ENCODE measurements at places on chromosomes 7 and 10. TPM values are rescaled to one million over a fixed set of nuclear protein-coding genes. Genes with fewer than 3 reads are reported as not detected.

Gene HTR5A
- not detected for total RNA-seq

Gene ADCY1
- total RNA-seq, result 0.51 TPM

Gene ATOH7
- total RNA-seq, result not detected

Gene CTAGE4
- not detected for total RNA-seq

Gene WIPF3
- not detected for total RNA-seq

Gene MGMT
- total RNA-seq, result 9.6 TPM

Gene TEX36
- not detected for total RNA-seq

Gene OR6B1
- total RNA-seq, result not detected

Gene FRMPD2
- 0.13 TPM for total RNA-seq

Gene TMEM270
- total RNA-seq, result not detected

DNA sequence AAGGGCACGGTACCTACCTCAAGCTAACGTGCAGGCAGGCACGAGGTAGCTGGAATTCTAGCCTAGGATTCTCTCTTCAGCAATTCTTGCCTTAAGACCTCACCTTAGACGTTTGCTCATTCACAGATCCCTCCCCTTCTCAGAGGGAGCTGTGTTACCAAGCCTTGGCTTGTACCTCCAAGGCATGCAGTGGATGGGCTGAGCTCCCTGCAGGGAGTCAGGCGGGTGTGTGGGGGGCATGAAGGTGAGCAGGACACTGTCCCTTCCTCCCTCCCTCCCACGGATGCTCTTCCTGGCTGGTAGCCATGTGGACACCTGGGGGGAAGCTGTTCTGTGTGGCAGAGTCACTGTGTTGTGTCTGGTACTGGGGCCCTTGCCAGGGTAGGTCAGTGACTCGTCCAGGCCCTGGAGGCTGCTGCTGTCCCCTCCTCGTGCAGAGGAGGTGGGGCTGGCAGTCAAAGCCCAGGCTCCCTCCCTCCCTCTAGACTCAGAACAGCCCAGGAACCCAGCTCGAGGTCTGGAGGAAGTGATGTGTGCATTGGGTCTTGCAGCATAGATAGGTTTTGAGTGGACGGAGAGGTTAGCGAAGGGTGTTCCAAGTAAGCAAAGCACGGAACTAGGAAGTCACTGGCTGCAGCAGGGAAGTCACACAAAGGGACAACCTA lies 222.2 kb upstream of the SH2B2 start:
- DNase-seq, result peak; percentile 16

DNA sequence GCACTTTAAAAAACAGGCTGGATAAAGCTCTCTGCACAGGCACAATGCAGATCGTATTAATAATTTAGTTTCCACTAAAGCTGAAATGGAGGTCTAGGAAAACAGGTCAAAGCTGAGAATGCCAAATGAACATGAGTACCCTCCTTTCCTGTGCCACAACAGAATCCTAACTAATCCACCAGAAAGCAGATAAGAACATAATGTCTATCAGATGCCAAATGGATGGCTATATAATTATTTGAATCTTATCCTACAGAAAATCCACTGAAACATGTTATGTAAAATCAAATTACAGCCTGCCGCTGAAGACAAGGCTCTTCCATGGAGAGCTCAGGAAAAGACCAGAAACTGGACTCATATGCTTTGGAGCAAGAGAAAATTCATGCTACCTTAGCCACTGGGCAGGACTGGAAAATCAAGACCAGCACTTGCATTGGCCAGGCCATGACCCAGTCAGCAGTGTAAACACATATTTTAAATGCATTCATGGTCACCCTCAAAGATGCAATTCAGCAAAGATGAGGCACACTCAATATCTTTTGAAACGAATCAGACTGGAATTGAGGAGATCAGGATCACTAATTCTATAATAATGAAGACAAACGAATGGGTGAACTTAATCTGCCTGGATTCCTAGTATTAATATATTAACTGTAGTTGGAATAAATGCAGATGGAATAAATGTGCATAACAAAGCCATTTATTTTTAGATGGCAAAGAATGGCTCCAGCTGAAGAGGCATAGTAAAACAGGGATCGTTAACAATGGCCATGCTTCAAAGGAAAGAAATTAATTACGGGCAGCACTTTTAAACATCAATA lies 13.2 kb downstream of the ANK3 start:
- no peak for DNase-seq

DNA sequence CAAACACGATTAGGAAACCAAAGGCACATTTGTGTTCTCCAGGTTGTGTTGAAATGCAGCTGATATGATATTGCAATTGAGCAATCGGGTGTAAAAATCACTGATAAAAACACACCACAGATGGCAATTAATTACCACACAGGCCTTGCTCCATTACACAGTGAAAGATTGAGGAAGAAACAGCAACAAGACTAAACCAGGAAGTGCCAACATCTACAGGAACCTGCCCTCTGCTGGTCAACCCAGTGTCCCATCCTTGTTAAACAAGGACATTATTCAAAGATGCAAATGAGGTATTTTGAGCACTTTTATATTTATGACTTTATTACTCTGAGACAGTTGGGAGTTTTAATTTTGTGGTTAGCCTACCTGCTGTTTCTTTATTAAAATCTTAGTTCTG lies 765.6 kb upstream of the GHITM start:
- no peak for DNase-seq

DNA sequence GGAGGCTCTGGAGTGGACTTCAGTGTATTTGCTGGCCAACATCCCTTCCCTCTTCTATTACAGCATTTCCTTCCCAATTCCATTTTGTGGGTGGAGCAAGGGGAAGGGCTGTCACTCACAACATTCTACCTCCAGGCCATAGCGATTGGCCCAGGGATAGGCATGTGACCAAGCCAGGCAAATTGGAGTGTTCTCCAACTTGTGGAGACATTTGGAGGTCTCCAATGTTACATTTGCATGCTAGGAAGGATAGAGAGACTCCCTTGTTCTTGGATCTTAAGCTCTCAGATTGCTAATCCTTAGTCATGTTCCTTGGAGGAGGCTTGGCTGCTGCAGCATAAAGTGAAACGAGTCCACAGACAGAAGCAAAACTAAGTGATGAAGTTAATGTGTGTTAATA lies 95.6 kb upstream of the KIF5B start:
- DNase-seq, result no peak

- DNase-seq, result no peak
Measured at GRCh38 chr10:10798102-10798863, 219.4 kb upstream of the CELF2 start.

GRCh38 chr10:42488416-42488815 lies 150.0 kb downstream of the ZNF33B start:
- DNase-seq, result peak; percentile 85

- DNase-seq, result peak; percentile 1
Measured at GRCh38 chr7:91355695-91356435, 91.6 kb downstream of the FZD1 start.

DNA sequence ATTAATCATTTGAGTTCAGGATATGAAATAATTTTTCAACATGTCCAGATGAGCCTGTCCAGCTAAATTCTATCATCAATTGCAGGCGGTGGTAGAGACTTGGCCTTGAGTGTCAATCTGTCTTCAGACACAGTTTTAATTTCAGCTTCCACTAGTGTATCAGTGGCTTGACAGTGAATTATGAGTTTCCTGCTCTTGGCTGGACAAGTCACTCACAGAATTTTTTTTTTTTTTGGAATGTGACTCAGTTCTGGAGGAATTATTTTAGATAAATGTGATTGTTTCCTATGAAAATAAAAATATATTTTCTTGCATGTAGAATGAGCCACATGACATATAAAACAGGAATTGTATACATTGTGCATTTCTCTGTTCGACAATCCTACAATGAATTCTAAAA lies 319.9 kb upstream of the AKR1E2 start:
- DNase-seq, result peak; percentile 68

DNA sequence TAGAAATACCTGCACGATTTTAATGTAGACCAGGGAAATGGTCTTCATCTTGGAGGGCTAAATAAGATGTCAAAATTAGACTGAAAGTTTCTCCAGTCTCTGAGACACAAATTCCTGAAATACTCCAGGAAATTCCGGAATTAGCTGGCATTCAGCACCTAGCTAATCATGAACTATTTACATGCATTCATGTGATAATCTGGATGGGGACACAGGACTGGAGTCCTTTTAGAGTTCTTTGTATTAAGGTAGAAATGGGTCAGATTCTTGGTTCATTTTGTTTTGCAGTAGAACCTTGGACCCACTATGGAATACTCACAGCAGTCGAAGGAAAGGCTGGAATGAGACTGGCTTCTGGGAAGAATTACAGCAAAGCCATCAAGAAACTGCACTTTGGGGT lies 65.3 kb upstream of the MDFIC start:
- DNase-seq, result no peak

DNA sequence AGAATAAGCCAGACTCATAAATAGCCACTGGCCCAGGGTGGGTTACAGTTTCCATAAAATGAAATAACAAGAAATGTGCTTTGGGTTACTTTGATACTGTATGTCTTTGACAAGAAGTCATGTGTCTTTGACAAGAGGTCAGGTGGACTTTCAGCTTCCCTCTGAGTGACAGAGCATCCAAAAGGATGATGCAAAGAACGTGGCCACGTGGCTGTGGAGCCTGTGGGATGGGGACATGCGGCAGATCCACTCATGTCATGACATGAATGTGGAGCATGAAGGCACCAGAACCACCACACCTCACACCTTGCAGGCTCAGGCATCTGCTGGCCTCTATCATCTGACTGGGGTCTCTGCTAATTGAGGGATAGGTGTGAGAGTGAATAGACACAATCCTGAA lies 37.1 kb upstream of the CUX1 start:
- DNase-seq, result no peak

DNA sequence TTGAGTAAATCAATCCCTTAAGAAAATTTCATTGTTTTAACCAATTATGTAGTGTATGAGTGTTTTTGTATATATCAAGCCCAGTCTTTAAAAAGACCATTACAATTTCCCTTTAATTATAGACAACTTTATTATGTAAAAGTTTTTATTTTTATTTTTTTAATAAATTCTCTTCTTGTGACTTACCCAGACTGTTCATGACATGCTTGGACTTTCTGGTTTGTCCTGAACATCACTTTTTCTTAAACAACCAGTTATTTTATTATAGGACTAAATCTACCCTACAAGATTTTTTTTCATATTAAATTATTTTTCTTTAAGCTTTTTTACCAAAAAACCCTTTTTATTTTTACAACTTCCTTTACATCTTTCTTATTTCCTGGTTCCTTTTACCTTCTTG lies 410.4 kb downstream of the ATRNL1 start:
- DNase-seq, result no peak

GRCh38 chr10:119893074-119893473 lies 544 bp downstream of the SEC23IP start:
- no peak for DNase-seq

DNA sequence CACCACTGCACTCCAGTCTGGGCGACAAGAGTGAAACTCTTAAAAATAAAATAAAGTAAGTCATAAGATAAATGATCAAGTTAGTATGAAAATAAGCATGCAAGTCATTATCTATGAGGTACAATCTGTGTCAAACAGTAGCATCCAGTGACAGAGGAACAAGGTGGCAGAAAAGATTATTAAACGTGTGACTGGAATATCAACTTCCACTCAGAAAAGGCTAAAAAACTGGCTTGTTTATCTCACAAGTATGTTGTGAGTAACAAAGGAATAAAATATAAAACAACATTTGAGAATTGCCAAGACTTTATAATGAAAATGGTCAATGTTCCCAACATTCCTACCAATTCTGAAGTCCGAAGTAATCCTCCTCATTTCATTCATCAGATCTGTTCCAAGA lies 30.3 kb downstream of the ITGB1 start:
- DNase-seq, result no peak
